Effector memory CD4-positive, alpha-beta T cell (primary cell): ENCODE measurements at places on chromosomes 7 and 10.

GRCh38 chr7:113810080-113810744 lies 108.6 kb downstream of the PPP1R3A start:
- no peak for DNase-seq

- DNase-seq = no peak
Observed at GRCh38 chr7:4185136-4185535, 497.0 kb upstream of the FOXK1 start.

- no peak for DNase-seq
Observed at GRCh38 chr10:123153486-123154091, 613 bp upstream of the BUB3 start.

- DNase-seq = no peak
Observed at GRCh38 chr10:88116971-88117626, 253.7 kb downstream of the PTEN start.
